ENCODE measurements at places on chromosomes 2 and 18. TPM values are rescaled to one million over a fixed set of nuclear protein-coding genes. Genes with fewer than 3 reads are reported as not detected.

GRCh38 chr2:237754182-237754581 is 44.4 kb upstream of the RBM44 start:
- no peak overlapping the region for H3K4me3 ChIP-seq
- H3K27ac ChIP-seq = no peak overlapping the region
- H3K36me3 ChIP-seq = peaks cover 58% of the 10 kb centered on the region
- peak; percentile 71 for DNase-seq
- H3K27me3 ChIP-seq = no peaks in the 10 kb centered on the region

DNA sequence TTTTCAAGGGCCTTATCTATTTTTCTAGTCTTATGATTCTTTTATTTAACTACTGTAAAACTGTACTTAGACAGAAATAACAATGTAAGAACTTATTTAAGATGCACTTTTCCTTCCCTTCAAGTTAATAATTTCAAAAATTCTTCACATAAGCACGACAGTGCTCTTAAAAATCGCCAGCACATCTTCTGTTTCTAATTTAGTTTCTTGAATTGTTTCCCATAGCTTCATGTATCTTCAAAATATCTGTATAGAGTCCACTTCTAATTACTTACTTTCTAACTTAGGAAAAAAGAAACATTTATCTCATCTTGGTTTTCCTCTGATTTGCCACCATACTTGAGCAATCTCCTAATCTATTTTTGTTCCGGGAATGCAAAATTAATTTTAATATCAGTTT is 196.1 kb downstream of the BABAM2 start:
- no peak overlapping the region for H3K4me3 ChIP-seq
- H3K4me1 ChIP-seq = peaks cover 2% of the 10 kb centered on the region

- no peaks in the 10 kb centered on the region for H3K36me3 ChIP-seq
- H3K27ac ChIP-seq = no peak overlapping the region
- no peak overlapping the region for H3K4me3 ChIP-seq
- H3K4me1 ChIP-seq = no peaks in the 10 kb centered on the region
- peak; percentile 11 for DNase-seq
- H3K27me3 ChIP-seq = peaks cover under 1% of the 10 kb centered on the region
These were observed 9.5 kb upstream of the MALL start for GRCh38 chr2:110124939-110125691.

- no peak for DNase-seq
- peaks cover 4% of the 10 kb centered on the region for H3K27me3 ChIP-seq
- no peaks in the 10 kb centered on the region for H3K4me1 ChIP-seq
- H3K4me3 ChIP-seq = no peak overlapping the region
These were observed 13.5 kb upstream of the ATP5MC3 start for GRCh38 chr2:175195012-175195411.

DNA sequence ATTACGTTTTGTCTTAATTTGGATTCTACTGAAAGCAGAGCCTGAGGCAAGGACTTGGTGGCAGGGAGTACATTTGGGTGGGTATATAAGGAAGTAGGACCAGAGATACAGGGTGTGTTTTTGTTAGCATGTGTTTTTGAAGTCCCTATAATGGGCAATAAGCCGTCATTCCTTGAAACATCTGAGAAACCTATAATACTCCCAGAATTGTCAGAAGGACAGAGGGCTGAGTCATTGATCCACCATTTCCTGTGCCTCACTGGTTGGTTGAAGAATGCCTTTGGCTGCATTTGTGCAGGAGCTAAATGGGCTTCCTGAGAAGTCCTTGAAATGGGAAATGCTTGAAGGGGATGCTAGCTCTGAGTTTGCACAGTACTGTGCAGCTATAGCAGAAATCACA is 281.8 kb upstream of the ZEB2 start:
- no peaks in the 10 kb centered on the region for H3K36me3 ChIP-seq
- peak; percentile 89 for DNase-seq
- H3K27me3 ChIP-seq = no peaks in the 10 kb centered on the region
- peaks cover 5% of the 10 kb centered on the region for H3K4me1 ChIP-seq
- H3K27ac ChIP-seq = no peak overlapping the region

DNA sequence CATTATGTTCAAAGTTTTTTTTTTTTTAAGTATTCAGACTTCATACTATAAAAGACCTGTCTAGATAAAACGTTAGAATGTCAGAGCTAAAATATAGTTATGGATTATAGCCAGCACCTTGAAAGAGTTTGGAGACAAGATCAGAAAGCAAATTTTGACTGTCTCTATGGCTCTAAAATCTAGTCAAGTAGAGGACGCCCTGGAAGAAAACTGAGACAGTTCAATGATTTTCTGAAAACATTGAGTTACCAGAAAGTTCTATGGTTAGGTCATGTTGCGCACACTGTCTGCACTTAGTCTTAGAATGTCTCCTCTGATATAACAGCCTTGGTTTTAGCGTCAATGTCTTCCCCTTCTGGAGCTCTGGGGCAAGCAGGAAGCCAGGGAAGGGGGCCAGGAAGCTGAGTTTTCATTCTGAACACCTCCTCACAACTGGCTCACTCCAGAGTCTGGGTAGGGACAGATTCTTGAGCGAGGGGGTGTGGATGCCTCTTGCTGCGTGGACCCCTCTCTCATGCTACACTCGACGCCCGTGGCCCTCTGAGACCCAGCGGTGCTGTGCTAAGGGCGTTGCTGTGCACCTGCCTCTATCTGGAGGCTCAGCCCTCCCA is 99.5 kb downstream of the RNF144A start:
- no peaks in the 10 kb centered on the region for H3K4me1 ChIP-seq
- no peak for DNase-seq
- H3K27me3 ChIP-seq = no peaks in the 10 kb centered on the region
- H3K4me3 ChIP-seq = no peak overlapping the region
- no peak overlapping the region for H3K27ac ChIP-seq

GRCh38 chr2:97993926-97994325 is 1.8 kb downstream of the TMEM131 start:
- H3K4me1 ChIP-seq = peaks cover 2% of the 10 kb centered on the region
- no peak for DNase-seq
- H3K27me3 ChIP-seq = no peaks in the 10 kb centered on the region
- H3K36me3 ChIP-seq = no peaks in the 10 kb centered on the region
- no peak overlapping the region for H3K27ac ChIP-seq

DNA sequence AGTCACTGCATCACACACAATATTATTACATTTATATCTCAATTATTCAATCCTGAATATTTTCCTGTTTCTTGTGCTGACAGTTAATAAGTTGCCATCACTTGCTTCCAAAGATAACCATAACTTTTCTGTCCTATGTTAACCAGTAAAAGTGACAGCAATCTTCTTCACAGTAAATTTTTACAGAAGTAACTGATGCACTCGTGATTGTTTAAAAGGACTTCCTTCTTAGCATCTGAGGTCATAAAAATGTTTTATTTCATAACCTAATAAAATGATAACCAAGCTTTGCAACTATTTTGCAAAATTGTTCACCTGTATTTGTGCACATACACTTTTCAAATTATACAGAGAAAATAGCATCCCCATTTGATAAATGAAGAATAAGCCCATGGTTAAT is 20.6 kb upstream of the ANKRD62 start:
- no peak for DNase-seq
- H3K27ac ChIP-seq = no peak overlapping the region
- H3K4me3 ChIP-seq = no peak overlapping the region
- H3K27me3 ChIP-seq = peaks cover 7% of the 10 kb centered on the region
- H3K4me1 ChIP-seq = no peaks in the 10 kb centered on the region
- H3K36me3 ChIP-seq = no peaks in the 10 kb centered on the region

GRCh38 chr2:72012886-72013574 is 134.6 kb downstream of the CYP26B1 start:
- no peak for DNase-seq
- no peaks in the 10 kb centered on the region for H3K4me1 ChIP-seq
- peaks cover 6% of the 10 kb centered on the region for H3K27me3 ChIP-seq

DNA sequence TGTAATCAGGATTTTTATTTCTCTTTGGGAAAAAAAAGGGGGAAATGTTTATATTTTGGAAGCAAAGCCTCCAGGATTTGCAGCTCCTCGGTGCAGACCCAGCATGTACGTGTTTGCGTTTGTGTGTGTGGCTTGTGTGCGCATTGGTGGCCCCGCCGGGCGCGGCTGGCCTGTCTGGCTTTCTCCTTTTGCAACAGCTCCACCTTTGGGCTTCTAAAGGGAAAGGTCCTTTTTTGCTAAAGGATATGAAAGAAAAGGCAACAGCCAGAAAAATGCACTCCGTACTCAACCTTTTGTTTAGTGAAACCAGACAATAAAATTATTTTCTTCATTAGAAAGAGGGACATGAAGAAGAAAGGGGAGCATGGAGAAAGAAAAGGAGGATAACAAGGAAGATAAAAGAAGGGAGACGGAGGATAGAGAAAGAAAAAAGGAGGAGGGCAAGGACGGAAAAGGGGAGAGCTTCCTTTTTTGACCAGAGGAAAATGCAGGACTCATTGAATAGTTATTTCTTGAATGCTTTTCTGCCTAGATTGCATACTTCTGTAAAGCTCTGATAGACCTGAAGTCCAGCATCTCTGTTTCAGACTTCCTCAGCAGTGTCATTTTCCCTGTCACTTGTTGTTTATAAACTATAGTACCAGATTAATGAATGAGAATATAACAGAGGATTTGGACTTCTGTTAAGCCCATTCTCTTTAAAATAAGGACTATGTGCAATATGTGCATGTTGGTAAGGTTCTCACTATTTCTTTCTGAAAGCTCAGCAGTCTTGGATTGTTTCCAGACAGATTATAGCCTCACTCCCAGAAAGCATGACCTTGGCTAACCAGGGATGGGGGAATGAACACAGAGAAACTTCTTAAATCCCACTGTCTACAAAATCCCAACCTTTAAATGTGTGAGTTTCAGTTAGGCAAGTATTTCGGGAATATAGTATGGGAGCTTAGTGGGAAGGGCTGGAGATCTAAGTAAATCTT is 563.1 kb upstream of the PIK3C3 start:
- no peaks in the 10 kb centered on the region for H3K36me3 ChIP-seq
- peak overlapping the region; percentile 56 for H3K27ac ChIP-seq
- peak overlapping the region; percentile 58 for H3K4me3 ChIP-seq
- DNase-seq = peak; percentile 70
- no peaks in the 10 kb centered on the region for H3K27me3 ChIP-seq
- H3K4me1 ChIP-seq = no peaks in the 10 kb centered on the region

DNA sequence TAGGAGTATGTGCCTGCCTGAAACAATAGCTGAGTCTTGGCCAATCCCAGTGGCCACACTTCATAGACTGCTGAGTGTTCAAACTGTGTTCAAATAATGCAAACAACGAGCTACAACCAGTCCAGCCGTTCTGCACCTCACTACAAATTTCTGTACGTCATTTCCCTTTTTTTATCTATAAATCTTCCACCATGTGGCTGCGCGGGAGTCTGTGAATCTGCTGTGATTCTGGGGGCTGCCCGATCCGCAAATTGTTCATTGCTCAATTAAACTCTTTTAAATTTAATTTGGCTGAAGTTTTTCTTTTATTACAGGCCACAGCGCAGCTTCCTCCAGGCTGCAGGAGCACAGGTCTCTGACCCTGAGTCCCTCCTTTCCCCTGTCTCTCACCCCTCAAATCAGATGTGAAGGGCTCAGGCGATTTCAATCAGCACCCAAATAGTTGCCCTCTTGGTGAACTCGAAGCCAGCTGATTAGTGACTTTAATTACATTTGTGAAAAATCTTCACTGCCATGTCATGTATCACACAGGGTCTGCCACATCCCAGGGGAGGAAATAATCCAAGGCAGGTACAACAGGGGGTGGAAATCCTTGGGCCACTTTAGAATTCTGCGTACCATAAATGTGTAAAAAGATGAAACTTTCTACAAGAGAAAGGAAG is 145.6 kb downstream of the NDUFA10 start:
- no peak overlapping the region for H3K27ac ChIP-seq
- H3K4me3 ChIP-seq = no peak overlapping the region
- no peaks in the 10 kb centered on the region for H3K27me3 ChIP-seq
- H3K4me1 ChIP-seq = no peaks in the 10 kb centered on the region
- DNase-seq = no peak

GRCh38 chr2:70823249-70823648 is 2.9 kb upstream of the CLEC4F start:
- H3K27me3 ChIP-seq = peaks cover 10% of the 10 kb centered on the region
- H3K4me3 ChIP-seq = no peak overlapping the region
- no peaks in the 10 kb centered on the region for H3K4me1 ChIP-seq
- H3K27ac ChIP-seq = no peak overlapping the region
- H3K36me3 ChIP-seq = no peaks in the 10 kb centered on the region
- DNase-seq = no peak

GRCh38 chr2:241611062-241611461 is 25.9 kb downstream of the THAP4 start:
- DNase-seq = no peak
- H3K4me3 ChIP-seq = no peak overlapping the region
- H3K36me3 ChIP-seq = peaks cover 9% of the 10 kb centered on the region
- H3K27me3 ChIP-seq = no peaks in the 10 kb centered on the region

DNA sequence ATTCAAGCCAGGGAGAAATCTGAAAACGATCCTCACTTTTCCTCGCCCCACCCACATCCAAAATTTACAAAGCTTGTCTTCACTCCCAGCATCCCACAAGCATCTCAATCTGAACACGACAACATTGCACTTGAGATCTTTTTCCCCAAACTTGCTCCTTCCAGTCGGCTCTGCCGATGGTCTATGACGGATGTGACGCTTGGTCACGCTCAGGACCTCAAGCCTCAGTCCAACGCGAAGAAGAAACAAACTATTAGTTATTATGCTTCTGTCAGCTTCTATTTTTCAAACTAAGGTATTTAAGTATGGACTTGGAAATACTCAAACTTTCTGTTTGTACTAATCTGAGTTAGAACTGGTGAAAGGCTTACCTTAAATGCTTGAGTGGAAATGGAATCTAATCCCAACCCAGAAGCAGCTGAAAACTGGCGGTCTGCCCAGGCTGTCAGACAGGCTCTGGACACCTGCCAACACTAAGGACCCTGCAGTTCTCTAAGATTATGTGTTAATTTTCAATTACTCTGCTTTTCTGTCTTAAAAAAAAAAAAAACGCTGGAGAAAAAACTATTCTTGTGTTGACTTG is 132.1 kb upstream of the DNMT3A start:
- no peak for DNase-seq
- H3K27ac ChIP-seq = no peak overlapping the region
- H3K4me3 ChIP-seq = no peak overlapping the region
- no peaks in the 10 kb centered on the region for H3K27me3 ChIP-seq
- no peaks in the 10 kb centered on the region for H3K4me1 ChIP-seq

- H3K4me3 ChIP-seq = peak overlapping the region; percentile 54
- no peaks in the 10 kb centered on the region for H3K4me1 ChIP-seq
- no peak overlapping the region for H3K27ac ChIP-seq
- DNase-seq = no peak
- peaks cover 31% of the 10 kb centered on the region for H3K27me3 ChIP-seq
These were observed 77.7 kb upstream of the SMAD2 start for GRCh38 chr18:48007955-48008701.

AGFG1 gene
- 126 TPM for total RNA-seq

PKDCC gene
- total RNA-seq = 55.6 TPM

ZNF512 gene
- 32.2 TPM for total RNA-seq

VIL1 gene
- not detected for total RNA-seq

RESP18 gene
- total RNA-seq = not detected

COL4A3 gene
- total RNA-seq = not detected

AGXT gene
- total RNA-seq = not detected

ICOS gene
- not detected for total RNA-seq

SLC23A3 gene
- total RNA-seq = 0.18 TPM

GPR45 gene
- total RNA-seq = not detected

SLC66A2 gene
- 16.9 TPM for total RNA-seq

KCNK3 gene
- under 0.01 TPM for total RNA-seq

Data from IMR-90 (cell line).